Psoas muscle (tissue), 8 donors: ENCODE measurements at places on chromosomes 12 and 14. TPM values are rescaled to one million over a fixed set of nuclear protein-coding genes. Genes with fewer than 3 reads are reported as not detected.
A peak's percentile ranks its signal among the peaks of the same experiment; 100 is the strongest.

GRCh38 chr14:35938770-35939169, 112.6 kb downstream of the BRMS1L start:
- DNase-seq, result no peak

DDN gene
- total RNA-seq, result 11.2 TPM

GRCh38 chr12:101243616-101244015, 33.6 kb upstream of the SLC5A8 start:
- DNase-seq, result no peak

DNA sequence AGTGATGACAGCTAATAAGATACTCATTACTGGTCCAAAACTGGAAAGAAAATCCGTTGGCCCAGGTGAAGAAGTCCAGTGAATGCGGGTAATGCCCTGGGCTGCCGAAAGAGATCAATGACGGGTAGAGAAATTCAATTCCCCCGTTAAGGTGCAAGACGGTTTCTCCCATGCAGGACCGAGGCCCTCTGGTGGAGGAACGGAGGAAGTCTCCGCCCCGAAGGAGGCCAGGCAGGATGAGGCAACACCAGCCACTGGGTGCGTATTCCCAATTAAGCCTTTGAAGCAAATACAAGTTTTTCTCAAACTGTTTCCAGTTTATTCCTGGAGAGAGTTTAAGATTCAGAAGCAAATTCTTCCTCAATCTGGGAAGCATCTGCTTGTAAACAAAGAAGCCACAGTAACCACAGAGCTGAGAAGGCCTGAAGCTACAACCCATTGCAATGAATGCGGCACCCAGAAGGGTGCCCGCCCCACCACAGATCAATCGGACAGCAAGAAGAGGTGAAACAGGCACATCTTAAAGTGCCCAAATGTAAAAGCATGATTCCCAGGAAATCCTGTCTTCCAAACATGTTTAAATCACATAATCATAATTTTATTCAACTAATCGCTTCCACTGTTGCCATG, 118.5 kb downstream of the TTC7B start:
- DNase-seq, result peak; percentile 91

FBXO33 gene
- total RNA-seq, result 3.8 TPM

LHX5 gene
- total RNA-seq, result not detected

GRCh38 chr14:35576856-35577255, 42.9 kb downstream of the INSM2 start:
- no peak for DNase-seq

GRCh38 chr12:66708704-66709456, 30.0 kb upstream of the GRIP1 start:
- no peak for DNase-seq
